ENCODE measurements at places on chromosomes 11 and 22.
A peak's percentile ranks its signal among the peaks of the same experiment; 100 is the strongest.

GRCh38 chr11:9017773-9018172 is 14.0 kb upstream of the NRIP3 start:
- DNase-seq: no peak

- DNase-seq: no peak
These were observed 38.8 kb downstream of the MICAL3 start for GRCh38 chr22:17985606-17986005.

DNA sequence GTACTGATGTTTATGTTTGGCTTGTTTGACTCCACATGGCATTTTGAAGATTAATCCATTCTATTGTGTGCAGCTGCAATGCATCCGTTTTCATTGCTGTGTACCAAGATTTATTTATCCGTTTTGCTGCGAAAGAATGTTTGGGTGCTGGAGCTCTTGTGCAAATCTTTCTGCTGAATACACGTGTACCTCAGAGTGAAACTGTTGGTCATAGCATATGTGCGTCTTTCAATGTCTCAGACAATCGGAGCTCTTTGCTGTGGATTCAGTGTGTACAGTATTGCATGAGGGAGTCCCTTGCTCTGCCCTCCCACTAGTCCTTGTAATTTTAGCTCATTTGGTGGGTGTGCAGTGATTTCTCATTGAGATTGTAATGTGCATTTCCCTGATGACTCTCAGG is 545.4 kb downstream of the TBC1D22A start:
- DNase-seq: no peak

GRCh38 chr11:65577756-65578109 is 1.9 kb downstream of the EHBP1L1 start:
- no peak for DNase-seq

DNA sequence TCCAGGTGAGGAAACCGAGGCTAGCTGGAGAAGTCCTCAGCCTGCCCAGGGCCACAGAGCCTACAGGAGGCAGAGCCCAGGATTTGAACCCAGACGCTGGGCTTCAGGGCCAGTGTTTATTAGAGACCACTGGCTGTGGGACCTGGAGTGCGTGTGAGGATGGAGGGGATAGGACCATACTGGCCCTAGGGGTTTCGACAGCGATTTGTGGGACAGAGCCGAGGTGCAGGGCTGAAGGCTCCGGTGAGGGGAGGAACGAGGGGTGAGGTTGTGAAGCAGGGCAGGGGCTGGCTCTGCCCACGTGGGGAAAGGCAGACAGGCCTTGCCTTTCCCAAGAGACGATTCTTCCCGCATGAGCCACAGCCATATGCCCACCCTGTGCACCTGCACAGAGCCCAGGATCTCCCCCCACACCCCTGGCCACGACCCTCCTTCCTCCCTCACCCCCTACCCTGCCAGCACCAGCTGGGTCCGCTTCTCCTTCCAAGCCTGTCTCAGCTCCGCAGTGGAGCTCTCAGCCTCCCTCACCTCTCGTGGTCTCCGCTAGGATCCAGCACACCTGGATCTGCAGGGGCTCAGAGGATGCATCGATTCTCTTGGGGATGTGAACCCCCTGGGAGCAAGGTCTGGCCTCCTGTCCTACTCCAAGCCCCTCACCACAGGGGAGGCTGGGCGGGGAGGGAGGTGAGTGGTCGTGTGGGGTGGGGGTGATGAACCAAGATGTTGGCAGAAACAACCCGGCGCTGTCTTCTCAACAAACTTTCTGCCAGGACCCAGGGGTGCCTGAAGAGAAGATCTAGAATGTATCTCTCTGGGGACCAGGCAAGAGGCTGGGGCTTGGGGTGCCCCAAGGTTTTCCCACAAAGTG is 58.4 kb downstream of the RTL6 start:
- DNase-seq: no peak

DNA sequence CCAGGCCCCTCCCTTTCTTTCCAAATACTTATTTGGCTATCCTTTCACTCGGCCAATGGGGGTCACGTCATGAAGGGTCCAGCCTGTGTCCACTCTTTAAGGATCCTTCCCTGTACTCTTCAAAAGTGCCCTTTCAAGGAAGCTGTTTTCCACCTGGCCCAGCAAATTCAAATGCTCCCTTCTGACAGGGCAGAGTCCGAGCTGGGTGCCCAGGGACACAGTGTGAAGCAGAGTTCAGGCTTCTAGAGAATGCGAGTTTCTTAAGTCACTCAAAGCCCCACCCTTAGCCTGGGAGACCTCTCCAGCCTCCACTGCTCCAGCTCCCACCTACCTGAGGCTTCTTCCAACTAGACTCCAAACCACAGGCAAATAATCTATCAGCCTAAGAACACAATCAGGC is 5.5 kb upstream of the APOA1 start:
- no peak for DNase-seq

GRCh38 chr11:111870522-111870885 is 877 bp downstream of the ALG9 start:
- DNase-seq: no peak

GRCh38 chr11:128784059-128784804 is 82.9 kb downstream of the KCNJ1 start:
- DNase-seq: no peak

DNA sequence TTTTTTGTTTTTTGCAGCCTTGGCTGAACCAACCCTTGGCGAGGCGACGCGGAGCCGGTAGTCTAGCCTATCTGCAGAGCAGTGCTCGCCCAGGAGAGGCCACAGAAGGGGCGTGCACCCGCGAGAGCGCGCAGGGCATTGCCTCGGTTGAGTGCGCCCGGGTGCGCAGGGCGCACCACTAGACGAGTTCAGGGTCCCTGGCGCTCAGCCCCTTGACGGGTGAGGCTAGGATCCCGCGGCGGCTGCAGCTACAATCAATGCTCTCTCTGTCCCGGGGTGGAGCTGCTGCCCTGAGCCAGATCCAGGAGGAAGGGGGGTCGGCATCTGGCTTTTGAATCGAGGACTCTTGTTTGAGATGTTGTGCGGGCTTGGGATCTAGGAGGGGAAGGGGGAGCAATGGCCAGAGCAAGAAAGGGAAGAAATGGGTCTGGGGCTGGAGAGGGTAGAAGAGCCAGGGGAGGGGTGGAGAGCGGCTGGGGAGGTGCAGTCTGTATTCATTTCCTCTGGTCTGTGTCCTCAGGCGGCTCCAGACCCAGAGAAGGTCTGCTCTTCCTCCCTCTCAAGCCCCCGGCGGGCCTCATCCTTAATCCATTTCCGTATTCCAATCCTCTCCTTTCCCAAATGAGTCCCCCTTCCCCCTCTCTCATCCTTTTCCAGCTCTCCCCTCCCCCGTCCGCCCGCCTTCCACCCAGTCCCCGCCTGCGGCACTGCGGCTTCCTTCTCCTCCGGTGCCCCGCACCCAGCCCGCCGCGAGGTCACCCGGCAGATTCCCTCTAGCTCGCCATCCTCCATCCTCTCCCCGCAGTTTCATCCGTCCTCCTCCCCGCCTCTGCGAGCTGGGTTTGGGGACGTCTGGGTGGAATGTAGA is 797 bp downstream of the THY1 start:
- no peak for DNase-seq

DNA sequence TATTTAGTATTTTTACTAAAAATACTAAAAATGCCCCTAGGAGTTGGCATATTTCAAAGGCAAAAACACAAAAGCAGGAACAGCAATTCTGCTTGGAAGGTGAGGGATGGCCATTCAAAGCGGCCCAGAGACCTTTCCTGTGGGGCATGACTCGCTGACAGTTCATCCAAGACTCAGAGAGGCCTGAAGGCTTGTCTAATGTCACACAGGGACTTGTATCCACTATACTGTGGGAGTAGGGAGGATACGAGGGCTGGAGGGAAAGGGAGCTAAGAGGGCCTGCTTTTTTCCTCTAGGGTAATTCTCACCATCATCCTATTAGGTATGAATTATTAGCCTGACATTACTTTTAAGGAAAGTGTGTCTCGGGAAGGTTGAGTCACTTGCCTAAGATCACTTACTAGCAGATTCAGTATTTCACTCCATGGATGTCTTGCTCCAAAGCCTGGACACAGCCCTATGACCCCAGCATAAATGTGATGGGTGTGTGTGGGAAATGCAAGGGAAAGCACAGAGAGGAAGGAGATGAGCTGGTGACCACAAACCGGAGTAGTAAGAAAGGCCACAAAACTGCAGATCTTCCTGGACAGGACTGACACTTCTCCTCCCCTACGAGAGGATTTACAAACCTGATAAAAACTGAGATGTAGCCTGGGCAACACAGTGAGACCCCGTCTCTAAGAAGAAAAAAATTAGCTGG is 16.7 kb upstream of the UCP3 start:
- no peak for DNase-seq

- no peak for DNase-seq
These were observed 9.4 kb downstream of the TMPRSS13 start for GRCh38 chr11:117919781-117920221.

- DNase-seq: no peak
These were observed 59.7 kb upstream of the RASSF10 start for GRCh38 chr11:12949453-12949852.

DNA sequence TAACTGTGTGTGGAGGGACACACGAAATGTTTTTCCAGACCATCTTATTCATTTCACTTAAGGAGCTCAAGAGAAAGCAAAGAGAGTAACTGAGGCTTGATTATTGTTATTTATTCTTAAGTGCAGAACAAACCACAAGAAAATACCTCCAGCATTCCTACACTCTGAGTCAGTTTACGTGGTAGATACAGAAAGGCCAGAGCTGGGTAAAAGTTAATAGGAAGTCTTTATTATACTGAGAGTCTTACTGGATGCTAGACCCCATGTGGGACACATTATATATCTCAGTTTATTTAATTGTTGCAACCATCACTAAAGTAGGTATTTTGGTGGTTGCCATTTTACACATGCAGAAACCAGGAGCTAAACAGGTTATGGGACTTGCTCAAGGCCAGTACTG is 261.4 kb upstream of the POU2AF2 start:
- DNase-seq: peak; percentile 78

GRCh38 chr11:7690648-7691047 is 15.6 kb downstream of the OVCH2 start:
- DNase-seq: no peak

GRCh38 chr22:35986088-35986487 is 42.5 kb downstream of the RBFOX2 start:
- DNase-seq: peak; percentile 77

DNA sequence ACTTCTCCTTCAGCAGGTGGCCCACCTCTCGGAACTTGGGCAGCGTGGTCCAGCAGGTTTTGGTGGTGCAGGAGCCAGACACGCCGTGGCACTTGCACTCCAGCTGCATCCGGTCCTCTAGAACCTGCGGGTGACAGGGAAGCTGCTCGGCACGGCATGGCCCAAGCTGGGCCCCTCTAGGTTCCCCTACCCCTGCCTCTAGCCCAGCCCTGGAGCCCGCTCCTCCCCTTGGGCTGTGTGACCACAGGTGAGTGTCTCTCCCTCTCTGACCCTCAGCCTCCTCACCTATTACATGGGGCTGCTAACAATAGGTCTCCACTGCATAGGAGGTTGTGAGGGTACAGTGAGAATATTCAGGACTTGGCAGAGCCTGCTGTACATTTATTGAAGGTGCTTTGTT is 53.8 kb downstream of the WNT7B start:
- DNase-seq: no peak

- DNase-seq: no peak
These were observed 14.2 kb downstream of the SLC22A12 start for GRCh38 chr11:64605244-64605560.

DNA sequence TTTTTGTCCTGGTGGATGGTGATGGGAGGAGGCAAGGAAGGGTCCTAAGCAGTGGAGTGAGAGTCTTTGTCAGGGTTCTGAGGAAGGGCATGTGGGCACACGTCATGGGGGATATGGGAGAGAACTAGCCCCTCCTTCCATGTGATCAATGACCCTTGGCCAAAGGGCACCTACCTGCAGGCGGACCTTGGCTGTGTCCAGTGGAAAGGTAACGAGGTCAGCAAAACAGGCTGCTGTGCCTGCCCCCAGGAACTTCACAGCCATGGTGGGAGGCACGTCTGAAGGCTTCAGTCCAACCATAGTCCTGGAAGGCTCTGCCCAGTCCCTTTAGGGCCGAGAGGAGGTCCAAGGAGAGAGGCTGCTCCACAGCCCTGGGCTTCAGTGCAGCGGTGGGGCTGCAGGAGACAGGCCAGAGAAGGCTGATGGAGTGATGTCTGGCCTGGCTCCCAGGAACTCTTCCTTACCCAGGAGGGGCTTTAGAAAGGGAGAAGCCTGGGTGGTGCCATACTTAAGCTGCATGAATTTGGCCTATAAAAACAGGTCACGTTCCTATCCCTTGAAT is 2.1 kb downstream of the UCP3 start:
- DNase-seq: no peak

GRCh38 chr22:39013942-39014722 is at the start of gene APOBEC3C:
Gene APOBEC3C, plus strand, starts transcription at chr22:39014257. Its CDS starts 106 bp downstream, at chr22:39014363.
- peak; percentile 55 for DNase-seq

DNA sequence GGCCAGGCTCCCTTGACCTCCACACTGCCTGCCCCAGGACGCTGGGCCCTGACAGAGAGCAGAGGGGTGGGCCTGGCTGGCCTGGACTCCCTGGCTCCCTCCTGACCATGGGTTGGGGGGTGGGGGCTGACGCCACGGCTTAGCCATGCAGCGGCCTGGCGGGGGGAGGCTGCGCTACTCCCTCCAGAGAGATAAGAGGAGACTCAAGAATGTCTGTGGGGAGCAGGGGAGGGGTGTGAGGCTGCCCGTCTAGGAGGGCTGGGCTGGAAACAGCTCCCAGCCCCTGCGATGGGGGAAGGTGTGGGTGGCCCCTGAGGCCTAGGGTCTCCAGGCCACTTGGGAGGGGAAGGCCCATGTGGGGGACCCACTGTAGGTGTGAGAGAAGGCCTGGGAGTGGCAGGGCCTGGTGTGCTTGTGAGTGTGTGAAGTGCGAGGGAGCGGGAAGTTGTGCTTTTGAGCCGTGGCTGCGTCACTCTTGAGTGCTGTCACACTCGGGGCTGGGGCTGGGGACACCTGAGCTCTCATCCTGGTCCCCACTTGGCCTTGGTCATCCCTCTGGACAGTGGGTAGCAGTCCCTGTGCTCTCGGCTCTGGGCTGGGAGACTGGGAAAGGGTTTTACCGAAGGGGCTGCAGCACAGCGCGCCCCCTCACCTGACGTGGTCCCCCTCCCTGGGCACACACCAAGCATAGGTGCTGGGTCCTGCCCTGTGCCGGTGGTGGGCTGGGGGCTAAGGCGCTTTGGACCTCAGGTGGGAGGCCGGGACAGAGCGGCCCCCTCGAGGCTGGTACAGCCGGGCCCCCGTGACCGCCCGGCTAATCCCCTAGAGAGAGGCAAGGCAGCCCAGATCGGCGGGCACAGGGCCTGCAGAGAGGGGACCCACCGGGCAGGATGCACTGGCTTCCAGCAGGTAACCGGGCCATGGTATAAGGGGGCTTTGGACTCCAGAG is 2.4 kb downstream of the MYRF start:
- DNase-seq: no peak

GRCh38 chr11:134530636-134531326 is 118.7 kb upstream of the B3GAT1 start:
- DNase-seq: no peak

GRCh38 chr22:46055911-46056545 is 79.1 kb upstream of the WNT7B start:
- no peak for DNase-seq

Data from astrocyte of the cerebellum (primary cell).